Left ventricle myocardium superior (tissue), 1 donor: ENCODE measurements at places on chromosomes 2 and 18. TPM values are rescaled to one million over a fixed set of nuclear protein-coding genes. Genes with fewer than 3 reads are reported as not detected.

GRCh38 chr2:26299471-26300101 lies 46.4 kb upstream of the SELENOI start:
- DNase-seq: no peak

- peak; percentile 38 for DNase-seq
These were observed 125.9 kb downstream of the ANTXR1 start for GRCh38 chr2:69138793-69139459.

DNA sequence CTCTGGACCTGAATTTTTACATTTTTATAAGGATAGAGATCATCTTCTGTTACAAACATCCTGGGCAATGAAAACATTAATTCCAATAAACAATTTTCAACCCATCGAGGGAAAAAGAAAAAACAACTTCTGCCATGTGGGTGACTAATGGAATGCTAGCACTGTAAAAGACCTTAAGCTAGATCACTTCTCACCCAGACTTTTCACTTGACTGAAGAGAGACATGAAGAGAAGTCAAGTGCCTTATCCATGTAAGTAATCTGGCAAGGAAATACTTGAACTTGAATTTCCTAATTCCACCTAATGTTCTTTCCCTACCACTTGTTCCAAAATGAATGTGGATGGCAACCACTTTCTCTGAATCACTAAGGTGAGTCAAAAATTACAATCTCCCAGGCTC lies 98.3 kb upstream of the ACVR1C start:
- DNase-seq: no peak

- DNase-seq: no peak
These were observed 29.8 kb upstream of the LAMA1 start for GRCh38 chr18:7147399-7147798.

DNA sequence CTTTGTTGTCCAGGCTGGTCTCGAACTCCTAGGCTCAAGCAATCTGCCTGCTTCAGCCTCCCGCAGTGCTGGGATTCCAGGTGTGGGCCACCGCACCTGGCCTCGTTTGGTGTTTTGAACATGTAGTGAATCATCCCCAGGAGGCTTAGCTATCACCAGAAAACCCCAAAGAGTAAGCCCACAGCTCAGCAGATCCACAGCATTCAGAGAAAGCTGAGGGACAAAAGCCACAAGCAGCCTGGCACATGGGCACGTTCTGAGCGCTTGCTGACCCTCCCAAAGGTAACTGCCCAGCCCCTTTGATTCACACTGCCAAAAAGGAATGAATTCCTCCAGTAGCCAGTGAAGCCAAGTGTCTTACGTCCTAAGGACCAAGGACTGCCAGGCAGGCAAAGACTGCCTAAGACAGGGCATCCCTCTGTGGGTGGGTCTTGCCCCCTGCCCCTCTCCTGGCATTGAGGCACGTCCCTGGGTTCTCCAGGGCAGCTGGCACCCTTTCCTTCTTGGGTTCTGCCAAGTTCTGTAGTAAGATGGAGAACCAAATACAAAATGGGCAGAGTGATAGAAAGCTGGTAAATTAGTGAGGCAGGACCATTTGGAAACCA lies 31.7 kb downstream of the MBP start:
- no peak for DNase-seq

DNA sequence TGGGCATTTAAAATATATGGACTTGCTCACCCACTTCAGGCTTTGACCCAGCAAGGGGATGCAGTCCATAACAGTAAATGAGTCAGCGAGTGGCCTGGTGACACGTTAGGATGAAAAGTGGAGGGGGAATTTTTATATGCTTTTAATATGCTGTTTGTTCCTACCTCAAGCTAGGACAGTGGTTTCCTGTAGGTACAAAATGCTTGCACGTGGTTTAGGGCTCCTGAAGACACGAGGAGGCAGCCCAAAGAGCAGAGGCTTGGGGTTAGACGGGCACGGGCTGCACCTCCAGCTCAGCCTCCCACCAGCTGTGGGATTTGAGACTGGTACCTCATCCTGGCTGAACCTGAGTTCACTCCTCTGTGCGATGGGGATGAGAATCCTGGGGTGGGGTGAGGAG lies 306.2 kb upstream of the CXCR4 start:
- DNase-seq: no peak

- no peak for DNase-seq
These were observed 36.7 kb downstream of the FN1 start for GRCh38 chr2:215399067-215399716.

The ARHGAP15 gene
- 4.2 TPM for total RNA-seq

- DNase-seq: no peak
These were observed 352.0 kb downstream of the TNS1 start for GRCh38 chr2:217650716-217651360.

DNA sequence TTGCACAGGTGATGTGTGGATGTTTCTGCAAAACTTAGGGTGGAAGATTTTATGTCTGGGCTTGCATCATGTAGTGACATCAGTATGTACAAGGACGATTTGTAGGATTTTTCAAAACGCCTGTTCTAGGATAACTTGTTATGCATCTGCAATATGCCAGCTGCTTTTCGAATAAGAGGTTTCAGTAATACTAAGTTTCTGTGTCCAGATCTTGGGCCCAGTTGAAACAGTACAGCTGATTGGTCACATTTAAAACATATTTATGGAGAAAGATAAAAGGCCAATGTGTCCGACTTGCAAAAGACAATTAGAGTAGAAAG lies 1.2 kb downstream of the PTPN4 start:
- DNase-seq: no peak

DNA sequence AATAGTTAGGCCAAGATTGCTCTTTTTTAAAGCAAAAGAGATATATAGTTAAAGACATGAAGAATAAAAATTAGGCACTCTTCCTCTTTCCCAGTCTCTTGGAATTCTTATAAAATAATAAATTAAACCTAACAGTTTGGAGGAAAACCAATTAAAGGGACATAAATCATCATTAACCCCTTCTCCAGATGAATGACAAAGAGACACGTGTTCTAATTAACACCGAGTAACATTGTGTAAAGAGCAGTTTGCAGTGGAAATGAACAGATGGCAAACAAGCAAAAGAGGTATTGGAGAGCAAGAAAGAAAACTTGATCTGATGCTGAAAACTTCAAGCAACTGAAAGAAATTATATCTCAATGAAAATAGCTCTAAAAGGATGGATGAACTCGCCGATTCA lies 48.4 kb downstream of the BCL2 start:
- no peak for DNase-seq

The FAM110C gene
- 5.2 TPM for total RNA-seq

The PIAS2 gene
- 29.6 TPM for total RNA-seq

The UBE2F gene
- total RNA-seq: 67.7 TPM

GRCh38 chr2:52222128-52222527 lies 1190.2 kb upstream of the NRXN1 start:
- DNase-seq: no peak

- no peak for DNase-seq
These were observed 19.0 kb downstream of the RND3 start for GRCh38 chr2:150468350-150468960.

DNA sequence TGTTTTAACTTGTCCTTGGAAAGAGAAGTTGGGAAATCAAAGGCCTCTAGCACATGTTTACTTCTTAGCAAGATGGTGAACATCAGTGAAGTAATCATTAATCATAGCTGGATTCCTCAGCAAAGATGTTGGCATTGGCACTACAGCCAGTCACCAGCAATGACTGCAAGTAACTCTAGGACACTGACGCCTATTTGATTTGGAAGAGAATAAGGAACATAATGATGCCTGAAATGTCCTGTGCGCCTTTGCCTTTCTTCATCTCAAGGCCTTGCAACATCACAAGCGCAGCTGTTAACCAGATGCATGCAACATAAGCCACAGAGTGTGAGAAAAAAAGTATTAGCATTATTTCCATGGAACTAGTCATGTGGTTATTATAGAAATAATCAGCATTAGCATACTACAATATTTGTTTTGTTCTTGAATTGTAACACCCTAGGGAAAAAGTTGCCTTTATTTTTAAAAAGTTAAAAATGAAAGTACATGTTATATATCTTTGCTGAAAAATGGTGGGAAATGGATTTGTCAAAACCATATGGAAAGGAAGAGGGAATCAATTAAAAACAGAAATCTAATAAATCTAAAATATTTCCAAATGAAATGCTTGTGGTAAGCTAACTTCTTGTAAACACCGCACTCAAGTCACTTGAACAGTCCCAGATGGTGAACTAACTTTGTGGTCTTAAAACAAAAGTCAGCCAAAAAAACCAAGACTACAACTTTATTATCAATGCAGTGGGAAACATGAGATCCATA lies 55.6 kb downstream of the THADA start:
- DNase-seq: peak; percentile 56

The MCM6 gene
- 4.1 TPM for total RNA-seq

- DNase-seq: no peak
These were observed 500.5 kb upstream of the SYT4 start for GRCh38 chr18:43777636-43778304.

GRCh38 chr2:59237311-59237710 lies 996.2 kb upstream of the FANCL start:
- DNase-seq: no peak

The SERPINB13 gene
- not detected for total RNA-seq

DNA sequence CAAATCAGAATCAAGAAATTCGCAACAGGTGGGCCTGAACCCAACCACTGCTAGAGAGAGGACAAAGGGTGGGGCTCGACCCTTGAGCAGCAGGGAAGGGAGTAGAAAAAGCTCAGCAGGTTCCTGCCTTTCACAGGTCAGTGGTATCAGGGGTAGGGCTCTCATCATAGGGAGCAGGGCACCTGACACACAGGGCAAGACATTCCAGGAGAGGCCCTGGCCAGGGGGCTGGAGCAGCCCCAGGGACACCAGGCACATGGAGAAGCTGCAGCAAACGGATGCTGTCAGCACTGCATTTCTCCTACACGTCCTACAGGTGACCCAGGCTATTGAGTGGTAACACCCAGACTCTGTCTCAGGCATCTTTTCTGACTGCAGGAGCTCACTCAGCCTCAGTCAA lies 17.2 kb upstream of the MLPH start:
- no peak for DNase-seq

The SAG gene
- total RNA-seq: not detected

GRCh38 chr2:129101186-129101585 lies 782.5 kb upstream of the HS6ST1 start:
- DNase-seq: no peak

The NETO1 gene
- total RNA-seq: not detected

DNA sequence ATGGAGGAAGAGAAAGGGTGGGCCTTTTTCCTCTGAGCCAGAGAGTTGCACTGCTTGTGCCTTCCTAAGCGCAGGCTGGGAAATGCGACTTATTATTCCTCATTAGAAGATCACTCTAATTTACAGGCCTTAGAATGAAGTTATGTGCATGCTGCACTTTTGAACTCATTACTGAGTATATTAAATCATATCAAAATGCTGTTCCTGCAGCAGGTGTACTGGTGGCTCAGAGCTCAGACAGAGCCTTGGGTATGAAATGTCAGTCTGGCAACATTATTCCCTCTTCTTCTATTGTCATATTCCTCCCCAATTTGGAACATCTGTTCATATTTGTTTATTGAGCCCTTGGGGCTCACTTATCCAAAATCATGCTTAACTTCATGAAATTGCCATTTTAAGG lies 85.5 kb downstream of the ADCYAP1 start:
- DNase-seq: no peak

The LAMA1 gene
- total RNA-seq: 0.17 TPM

GRCh38 chr2:226383461-226383860 lies 416.2 kb downstream of the IRS1 start:
- DNase-seq: no peak
